ENCODE measurements at places on chromosomes 7 and 10. TPM values are rescaled to one million over a fixed set of nuclear protein-coding genes. Genes with fewer than 3 reads are reported as not detected.

Gene SMARCD3
- total RNA-seq, result 4.5 TPM

Gene RPA3
- 219 TPM for total RNA-seq

Gene ADAP1
- 8.0 TPM for total RNA-seq

Gene DNA2
- total RNA-seq, result 51.4 TPM

Gene STAMBPL1
- total RNA-seq, result 23.6 TPM

Gene OPN4
- not detected for total RNA-seq

Gene SLC26A4
- total RNA-seq, result 1.3 TPM

Gene SYT15B
- not detected for total RNA-seq

Gene CNTNAP2
- total RNA-seq, result 0.14 TPM

Gene GLI3
- total RNA-seq, result 0.24 TPM

Gene PAPSS2
- total RNA-seq, result 0.38 TPM

Gene PCGF5
- 36.4 TPM for total RNA-seq

Gene TYW1B
- 3.3 TPM for total RNA-seq

Gene GSTO2
- total RNA-seq, result 3.0 TPM

Gene HOXA9
- not detected for total RNA-seq

Gene ZCWPW1
- 5.2 TPM for total RNA-seq

Gene COL17A1
- total RNA-seq, result not detected

GRCh38 chr10:15420858-15421257 lies 49.8 kb upstream of the FAM171A1 start:
- no peak for DNase-seq

DNA sequence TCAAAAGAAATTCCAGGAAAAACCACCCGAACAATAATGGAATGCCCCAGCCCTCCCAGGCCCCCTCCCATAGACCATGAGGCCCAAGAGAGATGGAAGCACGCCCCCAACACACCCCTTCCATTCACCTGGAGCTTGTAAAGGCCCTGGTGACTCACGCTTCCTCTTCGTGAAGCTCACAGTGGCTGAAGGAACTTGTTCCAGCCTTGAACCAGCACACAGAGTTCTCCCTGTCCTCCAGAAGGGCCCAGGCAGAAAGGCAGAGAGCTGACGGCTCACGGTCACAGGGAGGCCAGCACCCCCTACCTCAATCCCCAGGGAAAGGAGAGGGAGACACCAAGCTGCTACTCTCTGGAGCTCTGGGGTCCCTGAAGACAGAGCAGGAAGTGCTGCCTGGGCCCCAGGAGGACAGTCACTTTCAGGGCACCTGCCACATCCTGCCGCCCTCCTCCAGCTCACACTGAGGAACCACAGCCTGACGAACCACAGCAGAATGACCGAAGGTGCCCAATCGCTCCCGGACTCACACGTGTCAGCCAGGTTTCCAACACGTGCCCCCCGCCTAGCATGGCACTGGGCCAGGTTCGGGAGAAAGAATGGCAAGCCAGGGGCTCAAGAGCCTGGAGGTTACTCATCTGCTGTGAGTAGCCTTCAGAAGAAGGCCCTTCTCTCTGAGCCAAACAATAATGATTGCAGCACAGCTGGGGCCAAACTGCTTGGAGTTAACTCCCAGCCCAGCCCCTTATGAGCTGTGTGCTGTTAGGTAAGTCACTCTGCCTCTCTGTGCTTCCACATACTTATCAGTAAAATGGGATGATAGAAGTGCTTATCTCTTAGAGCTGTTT lies 52.8 kb downstream of the DLG5 start:
- peak; percentile 72 for DNase-seq

- no peak for DNase-seq
Observed at GRCh38 chr7:159093351-159093971, 51.2 kb downstream of the VIPR2 start.

DNA sequence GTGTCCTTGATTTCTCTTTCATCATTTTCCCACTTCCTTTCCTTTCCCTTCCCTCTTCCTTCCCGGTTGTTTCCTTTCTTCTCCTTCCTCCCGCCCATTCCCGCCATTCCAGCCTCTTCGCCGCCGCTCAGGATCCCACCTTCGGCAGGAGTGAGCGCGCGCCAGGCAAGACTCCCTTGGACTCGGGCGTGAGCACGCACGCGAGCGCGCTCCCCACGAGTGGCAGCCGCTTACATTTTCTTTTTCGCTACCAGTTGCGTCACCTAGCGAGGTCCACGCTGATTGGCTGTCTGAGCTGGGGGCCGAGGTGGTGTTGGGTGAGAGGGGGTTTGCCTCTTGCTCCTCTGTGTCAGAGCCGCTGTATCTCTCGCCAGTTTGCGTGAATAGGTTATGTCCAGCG lies 11.8 kb downstream of the ZAN start:
- peak; percentile 56 for DNase-seq

- DNase-seq, result no peak
Observed at GRCh38 chr7:80347173-80347572, 164.7 kb downstream of the GNAT3 start.

GRCh38 chr10:61964949-61965702 lies 63.6 kb downstream of the ARID5B start:
- DNase-seq, result no peak

DNA sequence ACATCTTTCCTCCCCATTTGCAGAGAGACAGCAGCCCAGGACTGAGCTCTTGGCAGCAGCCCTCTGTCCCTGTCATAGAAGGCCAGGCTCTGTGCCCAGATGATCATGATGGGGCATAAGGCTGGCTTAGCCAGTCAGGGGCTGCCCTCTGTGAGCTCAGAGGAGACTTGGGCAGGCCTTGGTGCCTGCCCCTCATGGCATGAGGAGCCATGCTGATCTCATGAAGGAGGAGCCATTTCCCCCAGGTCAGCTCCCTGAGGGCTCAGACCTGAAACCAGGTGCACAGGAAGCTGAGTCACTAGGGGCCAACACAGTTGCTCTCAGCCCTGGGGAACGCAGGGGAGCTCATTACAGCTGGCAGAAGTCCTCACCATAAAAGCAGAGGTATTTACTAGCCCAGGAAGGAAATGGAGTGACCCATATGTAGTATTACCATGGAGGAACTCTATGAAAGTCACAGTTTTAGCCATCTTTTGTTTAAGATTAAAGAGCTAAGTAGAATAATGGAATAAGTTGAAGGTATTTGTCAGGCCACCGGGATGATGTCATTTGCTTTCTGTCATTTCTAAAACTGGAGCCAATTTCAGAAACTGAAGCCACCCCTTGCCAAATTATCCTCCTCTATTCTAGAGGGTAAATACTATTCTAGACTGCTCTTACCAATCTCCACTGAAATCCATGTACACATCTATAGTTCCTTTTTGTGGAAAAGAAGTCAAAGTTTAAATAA lies 362.4 kb upstream of the ZNF32 start:
- DNase-seq, result peak; percentile 67

- DNase-seq, result peak; percentile 90
Observed at GRCh38 chr10:79347894-79348639, 798 bp downstream of the PPIF start.

- no peak for DNase-seq
Observed at GRCh38 chr7:50653126-50653864, 88.1 kb upstream of the DDC start.

DNA sequence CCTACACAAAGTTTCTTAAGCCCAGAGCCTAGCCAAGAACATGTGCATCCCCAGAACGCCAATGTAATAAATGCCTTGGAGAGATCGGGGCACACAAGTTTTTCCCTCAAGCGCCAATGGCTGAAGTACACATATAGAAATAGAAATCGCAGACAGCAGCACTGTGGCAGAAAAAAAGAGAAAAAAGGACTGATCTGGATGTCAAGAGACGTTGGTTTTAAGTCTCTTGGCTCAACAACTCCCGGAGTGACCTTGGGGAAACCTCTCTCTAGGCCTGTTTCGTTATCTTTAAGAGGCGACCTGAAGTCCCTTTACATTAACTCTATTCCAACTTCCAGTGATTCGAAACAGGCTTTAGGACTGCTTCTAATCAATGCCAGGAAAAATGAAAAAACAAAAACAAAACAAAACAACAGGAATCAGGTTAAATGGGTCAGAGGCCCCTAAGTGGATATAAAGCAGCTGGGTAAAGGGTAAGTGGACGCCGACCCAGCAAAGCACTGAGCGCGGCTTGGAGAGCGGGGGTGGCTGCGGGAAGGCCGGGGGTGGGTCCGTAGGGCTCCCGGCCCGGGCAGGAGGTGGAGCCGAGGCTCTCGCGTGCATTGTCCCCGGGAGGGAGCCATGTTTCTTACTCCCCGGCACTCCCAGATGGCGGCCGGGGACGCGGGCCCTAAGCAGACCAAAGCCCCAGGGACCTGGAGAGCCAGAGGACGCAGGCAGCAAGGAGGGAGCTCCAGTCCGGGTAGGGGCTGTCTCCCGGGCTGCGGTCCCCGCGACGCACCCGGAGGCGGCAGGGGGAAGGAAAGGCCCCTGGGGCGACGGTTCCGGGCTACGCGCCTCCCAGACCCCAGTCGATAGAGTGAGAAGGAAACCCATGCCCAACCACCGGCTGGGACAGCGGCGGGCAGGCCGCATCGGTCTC lies 757 bp downstream of the EIF3A start:
- DNase-seq, result peak; percentile 73

DNA sequence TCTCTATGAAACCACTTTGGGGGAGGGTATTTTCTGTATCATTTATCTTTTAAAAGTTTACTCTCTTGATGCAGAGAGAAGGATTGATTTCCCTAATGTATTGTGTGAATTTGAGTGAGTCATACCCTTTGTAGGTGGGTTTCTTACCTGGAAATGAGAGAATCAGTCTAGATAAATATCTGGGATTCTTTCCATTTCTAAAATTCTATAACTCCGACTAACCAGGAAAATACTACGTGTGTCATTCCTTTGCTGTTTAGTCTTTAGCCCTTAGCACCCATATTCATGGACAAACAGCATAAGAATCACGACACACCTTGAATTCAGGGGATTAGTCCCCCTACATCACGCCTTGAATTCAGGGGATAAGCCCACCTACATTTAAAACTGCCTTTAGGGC lies 139.1 kb downstream of the GATA3 start:
- no peak for DNase-seq

DNA sequence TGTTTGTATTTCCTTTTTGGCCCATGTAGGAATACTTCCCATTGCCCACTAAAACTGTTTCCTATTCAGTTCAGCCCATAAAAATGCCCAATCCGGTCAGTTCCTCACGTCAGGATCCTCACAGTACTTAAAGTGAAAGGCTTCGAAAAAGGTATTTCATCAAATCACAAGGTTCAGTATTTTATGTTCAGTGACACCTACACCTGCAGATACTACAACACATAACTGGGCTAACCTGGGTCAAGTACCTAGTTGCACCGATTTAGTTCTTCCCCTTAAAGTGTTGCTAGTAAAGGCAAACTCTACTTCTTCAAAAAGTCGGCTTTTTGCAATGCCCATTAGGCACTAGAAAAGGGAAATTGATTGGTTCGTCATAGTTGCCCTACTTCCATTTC lies 1.1 kb downstream of the SNX13 start:
- no peak for DNase-seq

- DNase-seq, result no peak
Observed at GRCh38 chr10:7282457-7282856, 128.4 kb downstream of the SFMBT2 start.

DNA sequence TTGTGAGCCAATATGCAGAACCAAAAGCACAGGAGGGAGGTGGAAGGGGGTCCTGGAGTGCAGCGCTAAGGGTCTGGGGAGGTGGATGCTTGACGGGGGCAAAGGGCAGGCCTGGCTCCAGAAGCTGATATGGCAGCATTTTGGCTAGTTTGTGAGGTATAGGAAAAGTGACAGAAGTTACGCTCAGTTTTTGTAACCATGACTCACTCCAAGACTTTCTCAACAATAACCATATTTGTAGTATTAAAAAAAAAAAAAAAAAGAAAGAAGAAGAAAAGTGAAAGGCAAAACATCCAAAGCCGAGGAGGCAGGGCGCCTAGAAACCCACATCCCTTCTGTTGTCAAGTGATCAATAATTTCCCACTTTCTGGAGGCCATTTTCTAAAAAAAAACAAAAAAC lies 92.3 kb downstream of the RNF216 start:
- DNase-seq, result peak; percentile 86

DNA sequence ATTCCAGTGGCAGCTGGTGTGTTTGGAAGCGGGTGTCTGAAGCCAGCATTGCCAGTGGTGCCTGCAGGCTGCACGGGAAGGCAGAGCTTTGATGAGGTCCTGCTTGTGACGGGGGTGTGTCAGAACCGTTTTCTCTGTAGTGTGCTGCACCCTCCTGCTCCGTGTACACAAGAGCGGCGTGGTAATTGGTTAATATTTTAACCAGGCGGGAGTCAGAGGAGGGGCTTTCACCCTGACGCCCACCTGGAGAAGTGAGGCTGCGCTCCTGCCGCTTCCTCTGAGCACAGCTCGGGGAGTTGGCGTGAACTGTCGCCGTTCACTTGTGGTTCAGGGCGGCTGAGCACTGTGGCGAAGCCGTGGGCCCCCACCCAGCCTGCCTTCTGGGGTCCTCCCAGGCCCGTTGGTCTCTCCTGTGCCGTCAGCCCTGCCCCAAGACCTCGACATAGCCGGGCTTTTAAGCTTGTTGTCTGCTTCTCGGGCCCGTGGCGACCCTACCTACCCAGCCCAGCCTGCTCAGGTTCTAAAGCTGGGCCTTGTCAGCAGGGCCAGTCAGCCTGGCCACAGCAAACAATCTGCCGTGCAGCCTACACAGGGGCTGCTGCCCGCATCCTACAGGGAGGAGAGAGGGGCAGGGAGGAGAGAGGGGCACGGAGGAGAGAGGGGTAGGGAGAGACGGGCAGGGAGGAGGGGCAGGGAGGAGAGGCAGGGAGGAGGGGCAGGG lies 11.6 kb downstream of the NKX6-2 start:
- DNase-seq, result no peak

- DNase-seq, result no peak
Observed at GRCh38 chr10:105840288-105840770, 1199.2 kb downstream of the SORCS3 start.

GRCh38 chr7:26853788-26854393 lies 10.5 kb downstream of the SKAP2 start:
- DNase-seq, result no peak

GRCh38 chr10:80416479-80417098 lies 8.2 kb downstream of the PRXL2A start:
- no peak for DNase-seq

DNA sequence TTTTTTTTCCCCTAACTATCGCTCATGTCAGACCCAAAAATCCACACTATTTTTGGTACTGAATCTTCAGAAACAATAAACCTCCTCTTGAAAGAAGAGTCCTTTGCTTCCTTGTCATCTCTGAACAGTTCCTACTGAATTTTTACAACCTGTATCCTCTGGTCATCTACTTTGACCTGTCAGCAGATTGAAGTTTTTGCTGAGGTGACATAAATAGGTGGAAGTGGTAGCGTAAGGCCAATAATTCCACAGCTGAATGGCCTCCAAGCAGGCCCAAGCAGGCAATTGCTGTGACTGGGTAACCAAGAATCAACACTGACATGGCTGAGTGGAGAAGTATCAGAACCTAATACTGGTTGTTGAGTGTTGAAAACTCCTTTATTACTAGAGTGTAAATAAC lies 117.4 kb upstream of the MAGI2 start:
- DNase-seq, result no peak

GRCh38 chr10:91700273-91700672 lies 67.4 kb upstream of the PPP1R3C start:
- no peak for DNase-seq

GRCh38 chr10:67098461-67098860 lies 172.6 kb downstream of the LRRTM3 start:
- DNase-seq, result no peak

DNA sequence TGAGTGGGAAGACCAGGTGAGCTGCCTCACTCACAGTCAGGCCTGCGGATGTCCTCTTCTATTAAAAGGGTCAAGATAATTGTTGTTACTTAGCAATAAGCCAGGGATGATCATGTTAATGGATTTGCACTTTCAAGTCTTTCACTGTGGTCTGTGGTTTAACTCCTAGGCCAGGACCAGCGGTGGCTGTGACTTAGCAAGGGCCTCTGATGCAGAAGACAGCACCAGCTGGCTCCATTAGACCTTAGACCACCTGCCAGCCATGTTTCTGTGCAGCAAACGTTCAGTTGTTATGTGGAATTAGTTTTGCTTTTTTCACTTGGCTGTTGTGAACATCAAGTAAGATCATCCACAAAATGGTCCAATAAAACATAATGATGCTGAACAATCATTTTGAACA lies 537.3 kb downstream of the TNS3 start:
- DNase-seq, result no peak

Measured in activated naive CD4-positive, alpha-beta T cell treated with anti-CD3 and anti-CD28 coated beads for 36 hours (primary cell).